Activated T-cell treated with anti-CD3 and anti-CD28 coated beads for 1 hour (primary cell): ENCODE measurements at places on chromosomes 2 and 18.

- DNase-seq, result no peak
These were observed 179.1 kb downstream of the HAUS1 start for GRCh38 chr18:46283268-46283667.

GRCh38 chr2:23655934-23656596 is 270.9 kb downstream of the ATAD2B start:
- no peak for DNase-seq

DNA sequence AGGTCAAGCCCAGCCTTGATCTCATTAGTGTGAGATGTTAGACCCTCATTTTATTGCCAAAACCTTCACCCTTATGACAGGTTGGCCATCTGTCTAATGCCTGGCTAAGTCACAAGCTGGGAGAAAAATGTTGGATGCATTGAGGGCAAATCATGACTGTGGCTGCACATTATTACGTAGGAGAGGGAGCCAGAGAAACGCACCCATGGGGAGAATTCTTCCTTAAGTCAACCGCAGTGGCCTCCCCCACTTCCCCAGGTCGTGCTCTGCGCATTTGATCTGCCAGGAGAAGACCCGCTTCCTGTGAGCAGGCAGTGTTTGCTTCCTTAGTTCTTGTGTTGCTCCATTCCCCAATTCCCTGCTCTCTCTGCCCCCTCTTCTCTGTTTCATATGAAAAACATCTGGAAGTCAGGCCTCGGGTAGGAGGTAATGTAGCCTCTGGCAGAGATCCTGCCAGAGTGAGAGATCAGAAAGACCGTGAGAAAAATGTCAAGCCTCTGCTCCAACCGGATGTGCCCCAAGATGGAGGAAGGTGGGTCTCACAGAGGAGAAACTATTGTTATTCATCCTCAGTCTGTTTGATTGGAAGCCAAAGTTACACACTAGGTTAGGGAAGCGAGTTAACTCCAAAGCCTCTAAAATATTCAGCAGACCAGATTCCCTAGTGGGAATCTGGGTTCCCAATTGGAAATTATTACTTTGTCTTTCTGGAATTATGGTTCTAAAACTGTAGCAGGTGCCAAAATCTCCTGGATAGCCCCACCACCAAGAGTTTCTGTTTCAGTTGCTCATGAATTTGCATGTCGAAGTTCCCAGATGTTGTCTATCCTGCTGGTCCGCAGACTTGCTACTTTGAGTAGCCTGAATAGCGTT is 144.3 kb upstream of the PELI1 start:
- no peak for DNase-seq

GRCh38 chr2:30565851-30566358 is 118.9 kb downstream of the LCLAT1 start:
- DNase-seq, result no peak

DNA sequence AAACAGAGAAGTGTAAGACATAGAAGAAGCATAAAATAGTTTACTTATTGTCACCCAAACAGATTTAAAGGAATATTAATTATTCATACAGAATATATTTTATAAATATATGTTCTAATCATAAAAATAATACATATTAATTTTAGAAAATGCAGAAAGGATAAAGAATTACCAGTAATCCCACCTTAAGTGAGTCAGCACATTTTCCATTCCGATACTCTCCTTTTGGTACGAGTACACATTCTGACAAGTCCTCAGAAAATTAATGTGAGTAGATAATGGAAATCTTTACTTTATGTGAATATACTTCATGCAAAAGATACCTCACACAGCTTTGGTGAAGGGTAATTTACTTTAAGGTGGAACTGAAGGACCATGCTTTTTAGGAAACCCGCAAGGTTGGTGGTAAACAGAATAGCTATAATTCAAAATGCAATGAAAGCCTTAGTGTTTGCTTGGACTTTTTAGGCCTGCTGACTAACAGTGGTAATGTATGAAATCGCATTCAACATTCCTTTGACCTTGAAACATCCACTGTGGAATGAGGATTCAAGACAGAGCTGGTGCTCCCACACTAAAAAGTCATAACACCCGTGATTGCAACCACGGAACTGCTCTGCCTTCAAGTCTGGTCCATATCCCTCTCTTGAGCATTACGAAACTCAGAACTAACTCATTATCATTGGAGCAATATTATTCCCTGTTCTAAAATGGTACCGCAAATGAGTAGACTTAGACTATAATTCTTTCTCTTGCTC is 28.1 kb upstream of the HTR2B start:
- DNase-seq, result no peak

DNA sequence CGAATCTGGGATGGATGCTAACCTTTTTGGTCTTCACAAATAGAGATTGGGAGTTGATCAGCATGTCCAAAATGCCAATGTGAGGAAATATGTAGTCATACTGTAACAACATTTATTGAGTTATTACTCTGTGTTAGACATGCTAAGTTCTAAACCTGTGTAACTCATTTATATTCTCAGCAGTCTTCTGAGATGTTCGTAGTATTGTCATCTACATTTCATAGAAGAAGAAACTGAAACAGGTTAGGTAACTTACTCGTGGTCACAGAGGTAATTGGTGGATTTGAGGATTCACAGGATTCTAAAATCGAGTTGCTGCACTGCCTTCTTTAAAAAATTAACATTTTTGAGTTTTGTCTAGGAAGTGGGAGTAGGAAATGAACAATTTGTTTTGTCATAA is 162.1 kb downstream of the UBE2E3 start:
- DNase-seq, result no peak

DNA sequence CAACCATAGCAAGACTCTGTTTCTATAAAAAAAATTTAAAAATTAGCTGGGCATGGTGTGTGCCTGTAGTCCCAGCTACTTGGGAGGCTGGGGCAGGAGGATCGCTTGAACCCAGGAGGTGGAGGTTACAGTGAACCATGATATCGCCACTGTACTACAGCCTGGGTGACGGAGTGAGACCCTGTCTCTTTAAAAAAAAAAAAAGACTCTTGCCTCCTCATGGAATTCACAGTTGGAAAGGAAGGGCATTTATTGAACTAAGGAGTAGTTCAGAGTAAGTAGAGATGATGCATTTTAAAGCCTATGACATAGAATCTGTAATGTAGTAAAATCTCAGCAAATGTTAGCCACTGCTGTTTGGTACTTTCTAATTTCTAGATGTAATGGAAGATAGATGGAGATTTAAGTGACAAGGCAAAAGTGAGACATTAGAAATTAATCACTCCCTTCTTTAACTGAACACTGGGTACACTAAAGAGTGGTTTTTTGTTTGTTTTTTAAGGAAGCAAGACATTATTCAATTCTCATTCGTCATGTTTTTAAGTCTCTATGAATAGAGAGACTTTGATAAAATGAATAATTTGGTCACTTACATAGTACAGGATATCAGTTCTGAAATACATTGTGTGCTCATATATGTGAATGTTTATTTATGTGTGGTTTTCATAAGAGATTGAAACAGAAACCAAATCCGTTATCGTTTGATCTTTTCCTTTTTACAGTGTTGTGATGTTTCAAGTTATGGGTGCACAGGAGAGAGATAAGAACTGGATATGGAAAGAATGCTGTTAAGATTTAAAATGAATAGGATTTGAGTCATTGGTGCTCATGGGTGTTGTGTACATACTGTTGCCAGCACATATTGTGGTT is 186.1 kb upstream of the STON1 start:
- DNase-seq, result no peak

- no peak for DNase-seq
These were observed 61.6 kb downstream of the AAK1 start for GRCh38 chr2:69581774-69582581.

DNA sequence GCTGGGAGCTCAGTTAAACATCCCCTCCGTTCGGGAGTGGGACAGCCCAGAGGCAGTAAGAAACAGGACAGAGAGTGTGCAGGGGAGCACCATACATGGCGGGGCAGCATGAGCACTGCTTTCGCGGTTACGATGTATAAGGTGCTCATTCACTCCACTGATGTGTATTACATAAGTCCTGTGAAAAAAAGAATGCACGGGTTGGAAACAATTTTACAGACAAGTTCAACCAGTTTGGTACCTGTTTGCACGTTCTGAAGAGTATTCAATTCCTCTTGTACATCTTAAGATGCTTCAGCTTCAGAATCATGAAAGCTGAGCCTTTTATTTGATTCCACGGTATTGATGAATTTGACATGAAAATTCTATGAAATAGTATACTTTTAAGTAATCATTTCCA is 97.8 kb upstream of the NETO1 start:
- no peak for DNase-seq

- DNase-seq, result no peak
These were observed 248.5 kb downstream of the TPGS2 start for GRCh38 chr18:36580266-36580665.

GRCh38 chr2:100730290-100730868 is 89.6 kb upstream of the NPAS2 start:
- peak; percentile 6 for DNase-seq

GRCh38 chr2:125455110-125455509 is 1200.8 kb upstream of the GYPC start:
- DNase-seq, result no peak

DNA sequence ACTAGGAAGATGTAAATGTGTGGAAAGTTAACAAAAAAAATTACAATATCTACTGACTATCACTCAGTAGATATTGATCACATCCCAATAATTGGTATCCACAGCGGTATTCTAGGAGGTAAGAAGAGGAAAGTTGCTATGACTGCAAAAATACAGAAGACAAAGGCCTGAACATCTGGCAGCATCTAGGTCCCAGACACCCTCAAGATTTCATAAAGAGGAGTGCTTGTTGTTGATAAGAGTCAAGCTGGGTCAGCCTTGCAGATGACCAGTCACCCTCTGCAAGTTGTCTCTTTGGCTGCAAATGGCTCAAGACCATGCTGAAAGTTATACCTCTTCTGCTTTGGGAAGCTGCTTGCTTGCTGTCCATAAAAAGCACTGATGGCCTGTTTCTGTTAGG is 228.4 kb upstream of the FBXO11 start:
- DNase-seq, result no peak

DNA sequence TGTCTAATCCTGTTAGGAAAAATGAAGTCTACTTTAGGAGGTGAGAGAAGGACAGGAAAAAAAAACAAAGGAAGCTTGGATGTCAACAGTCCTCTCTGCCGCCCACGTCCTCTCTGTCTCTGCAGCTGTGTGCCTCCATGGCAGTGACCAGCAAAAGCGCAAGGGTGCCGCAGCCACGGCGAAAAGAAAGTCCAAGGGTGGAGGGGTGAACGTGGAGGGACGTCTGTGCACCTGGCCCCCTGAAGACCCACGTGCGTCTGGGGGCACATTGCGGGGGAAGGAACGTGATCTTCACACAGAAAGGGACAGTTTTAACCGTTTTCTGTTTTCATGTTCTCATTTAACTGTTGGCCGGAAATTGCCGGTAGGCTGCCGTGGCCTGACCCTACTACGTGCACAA is 152.7 kb downstream of the MBP start:
- DNase-seq, result no peak

GRCh38 chr2:29855924-29856639 is 65.3 kb downstream of the ALK start:
- no peak for DNase-seq

GRCh38 chr18:42484648-42485047 is 529.6 kb downstream of the PIK3C3 start:
- DNase-seq, result no peak

- no peak for DNase-seq
These were observed 66.2 kb downstream of the REEP1 start for GRCh38 chr2:86271248-86271647.

DNA sequence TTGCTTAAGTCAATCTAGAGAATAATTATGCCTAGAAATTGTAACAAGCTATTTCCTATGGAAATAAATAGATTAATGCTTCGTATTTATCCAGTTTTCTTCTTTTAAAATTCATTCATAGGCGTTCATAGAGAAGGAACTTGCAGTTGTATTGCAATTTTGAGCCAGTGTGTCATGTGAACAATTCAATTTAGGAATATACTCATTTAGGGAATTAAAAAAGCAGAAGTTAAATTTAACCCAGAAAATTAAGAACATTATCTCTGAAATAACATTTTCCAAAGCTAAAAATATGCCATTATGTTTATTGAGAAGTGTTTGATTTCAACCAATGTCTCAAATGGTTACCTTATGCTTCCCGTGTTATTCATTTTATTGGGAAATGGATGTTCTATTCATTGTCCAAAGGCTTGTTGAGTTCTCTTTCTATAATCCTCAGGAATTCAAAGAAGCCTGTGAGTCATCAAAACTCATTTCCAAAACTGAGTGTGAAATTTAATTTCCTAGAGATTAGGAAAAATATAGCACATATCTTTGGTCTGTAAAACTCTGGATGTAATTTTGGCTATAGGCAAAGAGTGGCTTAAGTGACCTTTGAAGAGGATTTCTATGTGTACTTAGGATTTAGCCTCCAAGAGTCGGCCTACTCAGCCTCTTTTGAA is 99.7 kb downstream of the SLC8A1 start:
- DNase-seq, result no peak

DNA sequence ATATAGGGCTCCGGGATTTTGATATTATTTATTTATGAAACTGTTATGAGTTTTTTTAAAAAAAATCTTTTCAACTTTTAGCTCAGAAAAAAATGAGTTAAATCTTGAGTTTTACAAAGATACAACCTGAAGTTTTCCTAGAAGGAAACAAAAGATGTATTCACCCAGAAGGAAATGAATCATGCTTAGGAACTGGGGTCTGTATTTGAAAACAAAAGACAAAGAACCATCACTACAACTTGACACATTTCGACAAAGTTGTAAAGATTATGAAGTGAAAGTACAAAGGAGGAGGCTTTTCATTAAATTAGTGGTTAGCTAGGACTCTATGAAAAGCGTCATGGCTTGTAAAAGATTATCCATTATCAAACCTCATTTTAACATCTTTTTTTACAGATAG is 143.3 kb downstream of the PDE1A start:
- DNase-seq, result no peak

GRCh38 chr2:80300954-80301353 is 3.6 kb downstream of the LRRTM1 start:
- DNase-seq, result no peak

GRCh38 chr2:112784199-112785189 is at the start of gene IL1A:
Gene IL1A (minus strand): TSS chr2:112784493. CDS start chr2:112783770, 723 bp downstream.
- DNase-seq, result no peak

DNA sequence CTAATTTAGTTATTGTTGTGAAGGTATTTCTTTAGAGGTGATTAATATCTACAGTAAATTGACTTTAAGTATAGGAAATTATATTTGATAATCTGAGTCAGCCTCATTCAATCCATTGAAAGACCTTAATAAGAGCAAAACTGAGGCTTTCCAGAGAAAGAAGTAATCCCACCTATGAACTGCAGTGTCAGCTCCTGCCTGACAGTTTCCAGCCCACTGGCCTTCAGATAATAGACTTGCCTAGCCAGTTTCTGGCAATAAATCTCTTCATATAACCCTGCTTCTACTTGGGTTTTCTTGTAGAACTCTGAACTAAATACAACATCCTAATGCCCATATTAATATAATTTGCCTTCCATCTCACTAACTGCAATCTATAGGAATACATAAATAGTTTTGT is 437.9 kb upstream of the UBE2E3 start:
- no peak for DNase-seq

DNA sequence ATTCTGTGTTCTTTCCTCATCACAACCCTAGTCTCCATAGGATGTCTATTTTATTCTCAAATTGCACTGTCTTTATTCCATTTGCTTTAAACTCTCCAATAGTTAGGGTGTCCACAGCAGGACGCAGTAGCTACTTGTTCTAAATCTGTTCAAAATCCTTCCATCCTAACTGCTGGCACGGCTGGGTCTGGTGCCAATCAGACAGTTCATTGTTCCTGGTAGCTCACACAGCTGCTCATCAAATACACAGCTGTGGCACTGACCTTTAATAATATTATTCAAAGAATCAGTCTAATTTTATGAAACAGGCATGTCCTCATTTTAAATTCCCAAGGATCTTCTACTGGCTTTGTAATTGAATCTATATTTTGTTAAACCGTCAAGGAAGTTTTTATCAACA is 59.7 kb upstream of the TMEFF2 start:
- no peak for DNase-seq
